ENCODE measurements at places on chromosomes 3 and 15. TPM values are rescaled to one million over a fixed set of nuclear protein-coding genes. Genes with fewer than 3 reads are reported as not detected.

DNA sequence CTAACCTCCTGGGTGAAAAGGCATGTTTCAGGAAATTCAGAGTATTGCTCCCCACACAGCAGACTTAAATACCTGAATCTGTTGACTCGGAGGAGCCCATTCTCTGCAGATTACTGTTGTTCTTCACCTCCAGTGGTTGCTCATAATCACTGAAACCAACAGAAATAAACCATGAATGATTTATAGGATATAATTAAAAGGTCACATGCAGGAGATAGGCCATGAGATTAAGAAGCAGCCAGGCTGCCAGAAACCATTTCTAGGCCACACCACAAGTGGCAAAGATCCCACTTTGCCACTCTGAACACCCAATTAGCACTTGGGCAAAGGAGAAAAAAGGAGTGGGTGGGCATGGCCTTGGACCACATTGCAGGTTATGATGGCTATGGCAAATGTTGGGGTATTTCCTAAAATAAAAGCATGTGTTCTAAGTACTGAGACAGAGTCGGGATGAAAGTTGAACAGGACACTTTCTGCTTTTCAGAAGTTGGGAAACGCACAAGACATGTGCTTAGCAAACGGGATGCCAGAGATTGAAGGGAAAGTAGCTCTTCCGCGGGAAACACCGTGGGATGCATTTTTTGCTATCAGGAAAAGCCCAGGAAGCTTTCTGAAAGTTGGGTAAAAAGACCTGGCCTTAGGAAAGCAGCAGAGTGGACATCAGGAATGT is 1.5 kb downstream of the CDC25A start:
- no peaks in the 10 kb centered on the region for H3K27me3 ChIP-seq
- H3K4me3 ChIP-seq: peak overlapping the region; percentile 71
- no peak overlapping the region for H3K27ac ChIP-seq
- H3K36me3 ChIP-seq: no peaks in the 10 kb centered on the region
- H3K4me1 ChIP-seq: peaks cover 16% of the 10 kb centered on the region

- H3K36me3 ChIP-seq: no peaks in the 10 kb centered on the region
- no peak overlapping the region for H3K4me3 ChIP-seq
- H3K4me1 ChIP-seq: no peaks in the 10 kb centered on the region
- DNase-seq: no peak
- H3K27me3 ChIP-seq: no peaks in the 10 kb centered on the region
- no peak overlapping the region for H3K27ac ChIP-seq
These were observed 156.8 kb downstream of the LRTM1 start for GRCh38 chr3:54771050-54771449.

The MESP2 gene
- not detected for total RNA-seq

DNA sequence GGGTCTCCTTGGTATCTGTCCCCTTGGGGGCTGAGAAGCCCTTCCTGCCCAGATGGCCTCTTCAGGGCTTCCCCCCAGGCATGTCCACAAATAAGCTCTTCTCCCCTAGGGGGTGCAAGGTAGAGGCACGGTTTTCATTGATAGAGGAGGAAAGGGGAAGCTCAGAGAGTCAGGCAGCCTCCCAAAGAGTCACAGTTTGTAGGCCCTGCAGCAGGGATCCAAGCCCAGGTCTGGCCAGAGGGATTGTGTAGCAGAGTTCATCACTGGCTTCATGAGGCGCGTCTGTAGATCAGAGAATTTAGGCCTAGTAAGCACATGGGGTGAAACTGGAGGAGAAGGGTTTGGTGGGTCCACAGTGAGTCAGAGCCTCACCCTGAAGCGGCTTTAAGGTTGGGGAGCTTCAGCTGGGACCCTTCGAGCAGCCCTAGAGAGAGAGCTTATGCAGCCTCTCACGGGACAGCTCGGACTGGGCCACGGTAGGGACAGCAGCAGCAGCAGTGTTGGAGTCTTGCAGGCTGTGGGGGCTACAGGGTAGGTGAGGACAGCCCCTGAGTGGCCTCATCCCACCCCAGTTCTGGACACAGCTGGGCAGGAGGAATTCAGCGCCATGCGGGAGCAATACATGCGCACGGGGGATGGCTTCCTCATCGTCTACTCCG is 37.5 kb upstream of the ESYT3 start:
- H3K27me3 ChIP-seq: no peaks in the 10 kb centered on the region
- H3K4me1 ChIP-seq: no peaks in the 10 kb centered on the region
- peaks cover 3% of the 10 kb centered on the region for H3K36me3 ChIP-seq
- no peak overlapping the region for H3K4me3 ChIP-seq
- no peak for DNase-seq
- H3K27ac ChIP-seq: no peak overlapping the region

The OIP5 gene
- total RNA-seq: 0.71 TPM

The CASR gene
- not detected for total RNA-seq

The SPRED1 gene
- total RNA-seq: 13.3 TPM

The PLS1 gene
- 0.55 TPM for total RNA-seq

The HCN4 gene
- not detected for total RNA-seq

DNA sequence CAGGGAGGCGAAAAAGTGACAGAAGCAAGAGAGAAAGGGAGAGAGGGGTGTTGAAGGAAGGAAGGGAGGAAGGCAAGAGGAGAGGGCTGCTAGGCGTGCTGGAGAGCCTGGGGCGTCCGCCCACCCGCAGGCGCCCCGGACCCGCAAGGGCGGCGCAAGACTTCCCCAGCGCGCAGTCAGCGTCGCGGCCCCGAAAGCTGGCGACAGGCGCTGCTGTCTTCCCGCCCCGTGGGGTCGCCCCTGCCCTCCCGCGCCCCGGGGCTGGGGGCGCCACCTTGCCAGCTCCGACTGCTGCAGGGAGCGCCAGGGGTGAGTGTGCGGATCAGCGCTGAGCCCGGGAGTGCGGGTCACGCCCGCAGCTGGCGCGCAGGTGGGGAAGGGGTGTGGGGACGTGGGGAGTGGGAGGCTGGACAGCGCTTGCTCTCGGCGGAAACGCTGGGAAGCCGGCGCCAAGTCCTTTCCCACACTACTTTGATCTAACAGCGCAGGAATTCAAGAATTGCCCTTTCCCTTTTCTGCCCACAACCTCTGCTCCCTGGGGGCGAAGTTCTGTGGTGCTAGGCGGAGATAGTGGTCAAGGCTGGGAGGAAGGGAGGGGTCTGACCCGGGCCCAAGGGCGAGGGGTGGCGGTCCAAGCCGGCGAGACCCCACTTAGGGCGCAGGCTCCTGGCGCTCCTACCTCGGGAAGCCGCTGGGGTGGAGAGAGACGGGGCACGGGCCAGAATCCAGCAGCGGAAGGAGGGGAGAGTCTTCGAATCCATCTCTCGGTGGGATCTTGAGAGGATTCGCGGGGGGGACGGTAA is 266.1 kb downstream of the CGGBP1 start:
- H3K27me3 ChIP-seq: peaks cover 18% of the 10 kb centered on the region
- H3K4me1 ChIP-seq: peaks cover 9% of the 10 kb centered on the region
- H3K36me3 ChIP-seq: no peaks in the 10 kb centered on the region
- DNase-seq: no peak

The LPCAT4 gene
- total RNA-seq: 25.2 TPM

GRCh38 chr3:143241481-143241951 is 121.9 kb downstream of the CHST2 start:
- no peak for DNase-seq
- no peaks in the 10 kb centered on the region for H3K4me1 ChIP-seq
- H3K4me3 ChIP-seq: no peak overlapping the region
- H3K27ac ChIP-seq: peak overlapping the region; percentile 39

The ASTE1 gene
- total RNA-seq: 4.3 TPM

DNA sequence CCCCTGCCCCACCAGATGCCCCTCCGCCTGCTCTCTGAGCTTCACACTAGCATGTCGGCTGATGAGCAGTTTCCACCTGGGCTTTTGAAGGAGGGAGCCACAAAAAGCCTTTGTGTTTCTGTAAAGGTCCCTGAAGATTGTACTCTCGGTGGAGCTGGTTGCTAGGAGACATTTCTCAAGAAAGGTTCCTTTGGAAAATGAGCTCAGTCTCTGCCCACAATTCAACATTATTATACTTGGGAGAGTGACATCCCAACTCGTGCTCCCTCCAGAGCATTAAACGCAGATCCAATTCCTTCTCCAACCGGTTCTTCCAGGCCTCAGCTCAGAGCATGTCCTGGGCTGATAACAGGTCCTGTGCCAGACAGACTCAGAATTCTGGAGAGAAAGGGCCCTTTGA is 26.8 kb upstream of the FAM107A start:
- H3K27ac ChIP-seq: no peak overlapping the region
- no peak overlapping the region for H3K4me3 ChIP-seq
- no peaks in the 10 kb centered on the region for H3K4me1 ChIP-seq
- no peaks in the 10 kb centered on the region for H3K27me3 ChIP-seq
- no peak for DNase-seq

- H3K27me3 ChIP-seq: no peaks in the 10 kb centered on the region
- no peak overlapping the region for H3K27ac ChIP-seq
- peaks cover 8% of the 10 kb centered on the region for H3K36me3 ChIP-seq
- no peaks in the 10 kb centered on the region for H3K4me1 ChIP-seq
These were observed 28.4 kb downstream of the DNAJC19 start for GRCh38 chr3:180961087-180961486.

The SLC22A14 gene
- not detected for total RNA-seq

DNA sequence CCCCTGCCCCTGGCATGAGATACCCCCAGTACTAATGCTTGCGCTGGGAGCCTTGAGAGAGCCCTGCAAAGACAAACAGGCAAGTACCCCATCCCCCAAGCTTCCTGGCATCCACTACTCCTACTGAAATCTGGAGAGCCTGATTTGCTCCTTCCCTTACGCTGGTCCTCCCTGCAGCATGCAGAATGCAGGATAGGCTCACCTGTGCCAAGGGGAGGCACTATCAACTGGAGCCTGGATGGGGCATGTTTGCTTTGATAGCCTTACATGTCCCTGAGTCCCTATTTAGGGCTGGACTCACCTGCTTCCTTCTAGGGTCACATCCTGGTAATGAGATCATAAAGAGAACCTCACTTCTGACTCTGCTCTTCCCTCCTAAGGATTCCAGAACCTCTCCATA is 42.9 kb downstream of the RAB11A start:
- peaks cover 10% of the 10 kb centered on the region for H3K4me1 ChIP-seq
- H3K4me3 ChIP-seq: no peak overlapping the region
- no peak for DNase-seq
- no peaks in the 10 kb centered on the region for H3K36me3 ChIP-seq
- no peaks in the 10 kb centered on the region for H3K27me3 ChIP-seq

DNA sequence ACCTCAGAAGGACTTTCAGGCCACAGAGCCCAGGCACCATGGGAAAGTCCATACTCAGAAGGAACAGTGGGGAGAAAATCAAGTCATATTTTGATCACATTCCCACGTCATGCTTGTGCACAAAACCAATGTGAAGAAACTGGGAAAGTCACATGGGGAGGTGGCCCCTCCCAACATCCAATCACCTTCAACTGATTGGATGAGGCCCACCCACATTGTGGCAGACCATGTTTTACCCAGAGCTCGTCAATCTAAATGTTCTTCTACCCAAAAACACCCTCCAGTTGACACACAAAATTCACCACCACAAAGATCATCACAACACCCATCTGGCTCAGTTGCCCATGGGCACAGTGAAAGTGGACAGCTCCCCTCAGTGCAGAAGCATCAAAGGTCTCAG is 248.2 kb upstream of the IGF1R start:
- no peaks in the 10 kb centered on the region for H3K36me3 ChIP-seq
- no peak for DNase-seq
- H3K27me3 ChIP-seq: no peaks in the 10 kb centered on the region
- no peak overlapping the region for H3K4me3 ChIP-seq
- H3K4me1 ChIP-seq: no peaks in the 10 kb centered on the region
- no peak overlapping the region for H3K27ac ChIP-seq

GRCh38 chr3:78867409-78868372 is 900.1 kb downstream of the ROBO1 start:
- H3K36me3 ChIP-seq: no peaks in the 10 kb centered on the region
- peaks cover 20% of the 10 kb centered on the region for H3K4me1 ChIP-seq
- no peak overlapping the region for H3K27ac ChIP-seq
- DNase-seq: no peak
- H3K4me3 ChIP-seq: no peak overlapping the region
- H3K27me3 ChIP-seq: no peaks in the 10 kb centered on the region

GRCh38 chr3:103862415-103862814 is 1427.6 kb downstream of the ZPLD1 start:
- no peaks in the 10 kb centered on the region for H3K36me3 ChIP-seq
- no peak for DNase-seq
- H3K4me3 ChIP-seq: no peak overlapping the region

DNA sequence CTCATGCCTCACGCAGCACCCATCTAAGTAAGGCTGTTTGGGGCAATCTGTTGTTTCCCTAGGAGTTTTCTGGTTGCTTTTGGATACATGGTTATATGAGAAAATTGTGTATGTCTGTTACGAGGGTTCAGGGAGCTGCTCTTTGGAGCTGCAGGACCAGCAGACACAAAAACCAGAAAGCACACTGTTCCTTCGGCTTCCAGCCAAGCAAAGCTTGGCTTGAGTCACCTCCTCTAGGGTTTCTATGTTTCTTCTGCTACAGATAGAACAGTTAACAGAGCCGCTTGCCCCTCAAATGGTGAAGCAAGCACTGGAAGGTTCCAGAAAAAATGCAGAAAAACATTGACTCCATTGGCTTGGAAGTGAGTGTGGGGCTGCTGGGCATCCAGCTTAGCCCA is 49.2 kb upstream of the CTDSPL start:
- no peaks in the 10 kb centered on the region for H3K27me3 ChIP-seq
- DNase-seq: peak; percentile 80
- no peak overlapping the region for H3K4me3 ChIP-seq

- H3K27me3 ChIP-seq: no peaks in the 10 kb centered on the region
- H3K36me3 ChIP-seq: no peaks in the 10 kb centered on the region
- H3K27ac ChIP-seq: peak overlapping the region; percentile 93
- peak overlapping the region; percentile 75 for H3K4me3 ChIP-seq
- peak; percentile 68 for DNase-seq
- H3K4me1 ChIP-seq: no peaks in the 10 kb centered on the region
These were observed 922 bp downstream of the ADPRH start for GRCh38 chr3:119580067-119580760.

The SPSB4 gene
- total RNA-seq: 0.16 TPM

- no peaks in the 10 kb centered on the region for H3K36me3 ChIP-seq
- peak overlapping the region; percentile 71 for H3K27ac ChIP-seq
- no peaks in the 10 kb centered on the region for H3K27me3 ChIP-seq
- H3K4me1 ChIP-seq: no peaks in the 10 kb centered on the region
These were observed 38.5 kb downstream of the IDH2 start for GRCh38 chr15:90063770-90064247.
